Stomach (tissue), 19 donors: ENCODE measurements at places on chromosomes 7 and 10. TPM values are rescaled to one million over a fixed set of nuclear protein-coding genes. Genes with fewer than 3 reads are reported as not detected.
A peak's percentile ranks its signal among the peaks of the same experiment; 100 is the strongest.

DNA sequence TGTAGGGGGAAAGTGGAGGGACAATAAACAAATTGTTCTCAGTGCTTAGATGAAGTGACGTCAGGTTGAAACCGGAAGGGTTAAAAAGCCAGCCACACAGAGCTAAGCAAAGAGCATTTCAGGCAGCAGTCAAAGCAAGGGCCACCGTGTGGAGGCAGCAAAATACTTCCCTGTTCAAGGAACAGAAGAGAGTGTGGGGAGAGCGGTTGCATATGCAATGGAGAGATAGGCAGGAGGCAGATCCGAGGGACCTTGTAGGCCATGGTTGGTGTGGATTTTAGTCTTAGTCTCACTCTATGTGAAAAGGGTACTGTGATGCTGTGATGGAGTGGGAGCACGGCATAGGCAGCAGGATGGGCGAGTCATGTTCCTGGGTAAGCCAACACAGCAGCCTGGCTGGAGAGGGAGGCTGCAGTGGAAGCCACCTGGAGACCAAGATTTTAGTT, 3.8 kb upstream of the STN1 start:
- peak; percentile 50 for DNase-seq

- no peak for DNase-seq
Measured at GRCh38 chr7:1021366-1021765, 23.0 kb upstream of the GPR146 start.

DNA sequence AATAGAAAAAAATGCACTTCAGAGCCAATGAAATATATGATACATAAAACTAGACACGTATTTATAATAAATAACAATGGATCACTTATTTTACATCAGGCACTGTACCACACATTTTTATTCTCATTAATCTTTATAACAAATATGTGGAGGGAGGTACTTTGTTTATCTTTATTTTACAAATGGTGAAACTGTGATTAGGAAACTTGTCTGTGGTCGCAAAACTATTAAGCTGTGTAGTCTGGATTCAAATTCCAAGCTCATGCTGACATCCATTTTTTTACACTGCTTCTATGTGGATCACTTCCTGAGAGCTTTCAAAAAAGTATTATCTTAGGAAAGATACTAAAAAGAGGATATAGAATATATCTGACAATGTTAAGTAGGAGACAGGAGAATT, 978.6 kb downstream of the SORCS1 start:
- DNase-seq = no peak

- no peak for DNase-seq
Measured at GRCh38 chr10:34786464-34786863, 28.6 kb downstream of the PARD3 start.

DNA sequence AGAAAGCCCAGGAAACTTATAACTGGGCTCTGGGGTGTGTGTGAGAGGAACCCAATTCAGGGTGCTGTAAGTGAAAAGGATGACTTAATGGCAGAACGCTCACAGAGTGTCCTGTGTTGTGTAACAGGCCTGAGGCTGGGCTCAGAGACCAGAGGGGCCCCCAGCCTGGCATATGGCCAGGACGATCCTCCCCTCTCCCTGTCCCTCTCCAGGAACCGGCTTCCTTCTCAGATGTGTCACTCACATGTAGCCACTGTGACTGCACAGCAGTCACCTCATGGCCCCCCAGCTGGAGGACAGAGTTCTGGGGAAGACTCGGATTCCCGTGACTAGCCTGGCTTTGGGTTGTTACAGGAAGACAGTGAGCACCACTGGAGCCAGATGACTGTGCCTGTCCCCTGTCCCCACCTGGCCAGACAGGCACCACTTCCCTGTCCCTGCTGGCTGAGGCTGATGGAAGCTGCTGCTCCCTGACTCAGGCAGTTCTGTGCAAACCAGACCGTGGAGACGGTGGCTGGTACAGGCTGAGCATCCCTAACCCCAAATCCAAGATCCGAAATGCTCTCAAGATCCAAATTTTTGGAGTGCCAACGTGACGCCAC, 220.5 kb downstream of the MLLT10 start:
- DNase-seq = no peak

DNA sequence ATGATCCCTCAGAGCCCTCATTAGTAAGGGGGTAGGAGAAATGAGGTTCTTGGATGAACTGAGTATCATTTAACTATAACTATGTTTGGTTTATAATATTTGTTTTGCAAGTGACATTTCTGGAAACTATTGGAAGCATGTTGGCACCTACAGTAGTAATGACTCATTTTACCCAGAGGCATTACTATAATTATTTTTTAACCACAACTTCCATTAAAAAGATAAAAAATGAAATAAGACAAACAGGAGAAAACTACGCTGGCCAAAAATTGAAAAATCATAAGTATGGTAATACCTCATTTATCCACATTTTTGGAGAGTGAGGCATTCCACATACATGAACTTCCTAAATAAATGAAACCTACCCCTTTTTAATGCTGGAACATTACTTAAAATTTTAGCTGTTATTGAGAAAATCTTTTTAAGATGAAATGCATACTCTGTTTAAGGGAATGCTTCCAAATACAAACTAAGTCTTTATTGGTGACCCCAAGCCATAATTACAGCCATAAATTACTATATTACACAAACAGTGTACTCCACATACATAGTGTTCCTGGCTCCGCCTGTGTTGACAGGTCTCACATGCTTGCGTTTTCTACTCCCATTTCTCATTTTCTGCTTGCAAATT, 84.6 kb upstream of the CAPZA2 start:
- no peak for DNase-seq

- DNase-seq = no peak
Measured at GRCh38 chr10:14396411-14397048, 65.8 kb upstream of the FRMD4A start.

DNA sequence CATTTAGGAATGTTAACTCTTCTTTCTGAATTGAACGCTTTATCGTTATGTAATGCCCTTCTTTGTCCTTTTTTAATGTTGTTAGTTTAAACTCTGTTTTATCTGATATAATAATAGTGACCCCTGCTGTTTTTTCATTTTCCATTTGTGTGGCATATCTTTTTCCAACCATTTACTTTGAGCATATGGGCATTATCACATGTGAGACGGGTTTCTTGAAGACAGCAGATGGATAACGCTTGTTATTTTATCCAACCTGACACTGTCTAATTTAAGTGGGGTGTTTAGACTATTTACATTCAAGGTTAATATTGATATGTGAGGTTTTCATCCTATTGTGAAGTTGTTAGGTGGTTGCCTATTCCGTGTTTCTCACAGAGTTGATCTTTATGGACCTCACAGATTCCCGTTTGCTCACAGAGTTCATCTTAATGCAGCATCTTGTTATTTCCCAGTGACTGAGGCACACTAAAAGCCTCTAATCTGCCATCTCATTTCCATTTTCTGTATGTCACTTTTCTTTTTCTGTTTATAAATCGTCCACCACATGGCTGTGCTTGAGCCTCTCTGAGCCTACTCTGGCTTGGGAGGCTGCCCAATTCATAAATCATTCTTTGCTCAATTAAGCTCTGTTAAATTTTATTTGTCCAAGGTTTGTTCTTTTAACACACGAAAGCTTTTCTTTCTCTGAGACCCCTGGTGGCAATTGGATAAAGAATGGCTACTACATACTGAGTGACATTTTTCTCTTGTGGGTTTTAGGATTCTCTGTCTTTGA, 286.2 kb downstream of the HTR7 start:
- peak; percentile 44 for DNase-seq

- peak; percentile 50 for DNase-seq
Measured at GRCh38 chr7:39414224-39415035, 151.8 kb upstream of the YAE1 start.

DNA sequence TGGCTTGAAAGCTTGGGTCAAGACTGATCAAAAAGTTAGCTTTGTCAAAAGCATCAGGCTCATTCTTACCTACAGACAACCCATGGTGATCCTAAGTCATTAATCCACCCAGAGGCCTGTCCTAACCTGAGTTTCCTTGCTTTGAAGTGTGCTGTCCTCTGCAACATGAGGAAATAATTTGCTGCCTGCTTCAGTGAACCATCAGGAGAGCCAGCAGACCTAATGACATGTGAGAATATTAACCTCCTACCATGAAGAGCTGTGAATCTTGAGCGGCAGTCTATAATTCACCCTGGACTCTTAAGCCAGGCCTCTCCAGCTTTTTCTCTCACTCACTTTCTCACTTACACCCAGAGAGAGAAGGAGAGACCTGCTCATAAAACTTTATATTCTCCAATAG, 590.0 kb downstream of the LRMDA start:
- DNase-seq = no peak

DNA sequence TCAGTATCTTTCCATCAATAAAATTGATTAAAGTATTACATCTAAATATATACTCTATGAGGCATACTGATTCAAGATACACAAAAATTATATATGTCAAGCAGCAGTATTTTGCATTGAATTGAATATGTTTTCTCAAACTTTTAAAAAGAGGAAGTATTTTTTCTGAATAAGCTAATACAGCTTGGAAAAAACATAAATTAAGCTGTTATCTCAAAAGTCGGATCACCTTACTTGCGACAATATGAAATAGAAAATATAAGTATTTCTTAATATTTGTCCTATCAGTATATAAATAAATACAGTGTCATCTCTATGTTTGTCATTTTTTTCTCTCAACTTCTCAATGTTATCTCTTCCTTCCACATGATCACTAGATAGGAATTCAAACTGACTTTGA, 139.3 kb downstream of the MBL2 start:
- no peak for DNase-seq

- no peak for DNase-seq
Measured at GRCh38 chr10:21726601-21727225, 192.7 kb downstream of the MLLT10 start.

- no peak for DNase-seq
Measured at GRCh38 chr7:117590191-117590590, 110.4 kb downstream of the CFTR start.

DNA sequence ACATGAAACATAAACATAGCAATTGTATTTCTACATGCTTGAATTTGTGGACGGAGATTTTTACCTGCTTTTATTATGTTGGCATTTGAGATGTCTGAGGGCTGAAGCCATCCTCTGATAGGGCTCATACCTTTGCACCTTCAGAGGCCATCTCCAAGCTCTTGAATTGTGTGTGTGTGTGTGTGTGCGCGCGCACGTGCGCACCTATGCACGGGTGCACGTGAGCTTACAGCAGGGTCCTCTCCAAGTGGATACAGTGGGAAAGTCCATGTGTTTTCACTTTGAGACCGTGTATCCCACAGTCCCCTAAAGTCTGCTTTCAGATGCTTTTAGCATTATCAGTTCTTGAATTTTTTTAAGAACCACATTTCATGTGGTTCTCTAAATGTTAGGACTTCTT, 178.6 kb downstream of the RAB11FIP2 start:
- no peak for DNase-seq

- DNase-seq = no peak
Measured at GRCh38 chr7:983004-983615, at the start of gene CYP2W1. TSS of gene CYP2W1 (plus strand) at chr7:983181. CDS start at chr7:983212, 31 bp downstream.

DNA sequence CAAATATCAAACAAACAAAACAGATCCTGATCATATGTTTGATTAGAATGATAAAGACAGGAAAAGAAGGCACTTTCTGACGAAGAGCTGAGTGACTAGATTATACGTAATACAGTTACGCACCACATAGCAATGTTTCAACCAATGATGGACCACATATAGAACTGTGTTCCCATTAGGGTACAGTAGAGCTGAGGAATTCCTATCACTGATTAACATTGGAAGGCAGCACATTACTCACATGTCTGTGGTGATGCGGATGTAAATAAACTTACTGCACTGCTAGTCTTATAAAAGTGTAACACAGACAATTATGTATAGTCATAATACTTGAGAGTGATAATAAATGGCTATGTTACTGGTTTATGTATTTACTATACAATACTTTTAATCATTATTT, 98.3 kb downstream of the PTN start:
- DNase-seq = no peak

DNA sequence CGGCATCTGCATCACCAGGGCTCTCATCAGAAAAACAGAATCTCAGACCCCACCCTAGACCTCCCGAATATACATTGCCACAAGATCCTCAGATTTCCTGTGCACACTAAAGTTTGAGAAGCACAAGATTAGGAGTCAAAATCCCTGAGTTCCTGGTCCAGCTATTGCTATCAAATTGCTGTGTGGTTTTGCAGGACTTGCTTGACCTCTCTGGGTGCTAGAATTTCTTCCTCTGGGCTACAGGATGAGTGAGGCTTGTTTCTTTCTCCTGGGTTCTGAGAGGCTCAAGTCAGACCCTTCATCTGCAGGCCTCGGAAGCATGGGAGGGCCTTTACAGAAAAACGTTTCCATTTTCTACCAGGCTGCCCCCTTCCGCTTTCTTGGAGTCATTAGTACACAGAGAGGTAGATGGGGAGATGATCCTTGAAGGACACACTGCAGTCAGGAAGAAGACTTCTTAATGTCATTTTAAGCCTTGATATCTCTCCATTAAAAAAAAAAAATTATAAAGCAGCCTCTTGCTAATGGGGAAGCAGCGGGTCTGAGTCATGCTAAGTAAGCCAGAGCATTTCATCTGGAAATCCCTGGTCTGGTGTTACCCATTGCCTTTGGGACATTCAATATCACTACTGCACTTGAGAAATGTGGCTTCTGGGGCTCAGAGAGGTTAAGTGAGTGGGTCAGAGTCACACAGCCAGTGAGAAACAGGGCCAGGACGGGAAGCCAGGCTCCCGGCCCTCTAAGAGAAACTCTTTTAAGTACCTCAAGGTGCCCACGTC, 173.5 kb downstream of the KCNMA1 start:
- DNase-seq = no peak

DNA sequence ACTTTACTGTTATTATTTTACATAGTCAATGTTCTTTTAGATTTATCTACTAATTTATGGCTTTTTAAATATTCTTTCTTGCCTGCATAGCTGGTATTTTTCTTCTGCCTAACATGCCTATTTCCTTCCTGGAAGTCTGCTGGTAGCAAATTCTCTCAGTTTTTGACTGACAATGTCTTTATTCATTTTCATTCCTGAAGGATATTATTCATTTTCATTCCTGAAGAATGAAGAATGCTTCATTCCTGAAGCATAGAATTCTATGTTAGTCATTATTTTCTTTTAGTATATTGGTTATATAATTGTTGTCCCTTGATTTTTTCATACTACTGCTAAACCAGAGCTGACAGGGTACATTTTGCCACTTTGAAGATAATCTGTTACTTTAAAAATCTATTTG, 41.8 kb downstream of the TMEM168 start:
- DNase-seq = no peak

DNA sequence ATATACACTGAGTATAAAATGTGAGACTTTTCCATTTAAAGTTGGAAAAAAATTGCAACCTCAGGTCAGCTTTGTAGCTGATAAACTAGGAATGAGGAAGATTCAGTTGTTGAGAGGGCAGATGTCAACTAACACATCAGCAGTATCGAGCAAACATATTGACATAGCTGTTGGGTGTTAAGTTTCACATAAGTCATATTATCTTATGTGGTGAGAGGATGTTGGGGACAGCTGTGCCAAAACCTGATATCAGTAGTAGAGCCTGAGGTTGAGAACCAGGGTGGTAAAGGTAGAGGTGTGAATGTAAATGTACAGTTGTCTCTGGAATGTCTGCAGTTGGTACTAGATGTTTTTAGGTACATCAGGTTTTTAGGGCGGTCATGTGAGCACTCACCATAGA, 5.0 kb downstream of the ZRANB1 start:
- DNase-seq = no peak

VWC2 gene
- under 0.01 TPM for total RNA-seq

NXPH1 gene
- total RNA-seq = 0.37 TPM

TMED4 gene
- 127 TPM for total RNA-seq

TMEM60 gene
- not detected for total RNA-seq

TMEM130 gene
- 1.8 TPM for total RNA-seq
